ENCODE measurements at places on chromosomes 1 and 21.
A peak's percentile ranks its signal among the peaks of the same experiment; 100 is the strongest.

GRCh38 chr1:198620218-198620617 is 18.6 kb upstream of the PTPRC start:
- DNase-seq, result no peak

DNA sequence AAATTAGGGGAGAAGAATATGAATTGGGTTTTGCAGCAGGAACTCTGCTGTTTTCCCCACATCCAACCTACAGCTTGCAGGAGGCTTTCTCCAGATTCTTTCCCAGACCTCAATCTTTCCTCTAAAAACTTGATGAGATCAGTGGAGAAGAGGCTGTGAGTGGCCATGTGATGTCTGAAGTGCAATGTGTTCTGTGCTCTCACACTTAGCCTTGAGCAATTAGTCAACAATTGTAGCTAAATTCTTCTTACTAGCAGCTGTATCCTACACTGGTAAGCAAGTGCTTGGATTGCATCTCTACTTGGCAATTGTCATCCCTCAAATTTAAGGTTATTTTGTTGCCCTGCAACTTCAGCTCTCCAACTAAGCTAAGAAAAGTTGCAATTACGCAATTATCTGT is 807.3 kb upstream of the RGS18 start:
- DNase-seq, result no peak

DNA sequence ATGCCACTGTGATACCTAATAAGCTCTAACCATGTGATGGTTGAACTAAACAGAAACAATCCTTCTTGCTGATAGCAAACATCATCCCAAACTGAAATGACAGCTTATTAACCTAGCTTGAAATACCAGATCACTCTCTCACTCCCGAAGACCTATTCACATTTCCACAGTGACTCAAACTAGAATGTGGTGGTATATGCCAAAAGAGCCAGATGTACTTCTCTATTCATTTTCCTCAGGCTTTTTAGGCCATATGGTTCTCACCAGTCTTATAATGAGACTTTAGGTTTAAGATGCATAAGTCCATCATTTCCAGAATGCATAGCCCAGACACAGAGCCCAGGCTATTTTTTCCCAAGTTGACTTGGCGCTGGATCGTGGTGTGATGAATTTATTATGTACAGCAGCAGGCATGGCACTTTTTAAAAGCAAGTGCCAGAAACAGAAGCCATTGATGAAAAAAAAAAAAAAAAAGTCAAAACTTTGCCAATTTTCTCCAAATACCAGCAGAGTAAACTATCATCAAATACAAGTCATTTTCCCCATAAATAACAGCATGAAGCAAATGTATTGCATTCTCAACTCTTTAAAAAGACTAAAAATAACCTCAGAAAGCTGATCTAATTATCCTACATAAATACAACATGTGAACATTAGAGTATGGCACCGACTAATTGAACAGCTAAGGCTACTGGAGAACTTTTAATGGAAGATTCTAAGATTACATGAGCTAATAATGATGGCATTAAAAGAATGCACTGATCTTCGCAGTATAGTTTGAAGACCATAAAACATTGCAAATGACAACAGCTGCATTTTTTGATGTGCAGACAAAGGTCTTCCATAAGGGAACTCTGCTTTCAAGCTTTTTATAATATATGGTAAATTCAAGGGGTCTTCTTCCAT is 365.4 kb downstream of the LRRIQ3 start:
- no peak for DNase-seq

- DNase-seq, result no peak
Measured at GRCh38 chr21:44965251-44966022, 25.6 kb downstream of the SLX9 start.

DNA sequence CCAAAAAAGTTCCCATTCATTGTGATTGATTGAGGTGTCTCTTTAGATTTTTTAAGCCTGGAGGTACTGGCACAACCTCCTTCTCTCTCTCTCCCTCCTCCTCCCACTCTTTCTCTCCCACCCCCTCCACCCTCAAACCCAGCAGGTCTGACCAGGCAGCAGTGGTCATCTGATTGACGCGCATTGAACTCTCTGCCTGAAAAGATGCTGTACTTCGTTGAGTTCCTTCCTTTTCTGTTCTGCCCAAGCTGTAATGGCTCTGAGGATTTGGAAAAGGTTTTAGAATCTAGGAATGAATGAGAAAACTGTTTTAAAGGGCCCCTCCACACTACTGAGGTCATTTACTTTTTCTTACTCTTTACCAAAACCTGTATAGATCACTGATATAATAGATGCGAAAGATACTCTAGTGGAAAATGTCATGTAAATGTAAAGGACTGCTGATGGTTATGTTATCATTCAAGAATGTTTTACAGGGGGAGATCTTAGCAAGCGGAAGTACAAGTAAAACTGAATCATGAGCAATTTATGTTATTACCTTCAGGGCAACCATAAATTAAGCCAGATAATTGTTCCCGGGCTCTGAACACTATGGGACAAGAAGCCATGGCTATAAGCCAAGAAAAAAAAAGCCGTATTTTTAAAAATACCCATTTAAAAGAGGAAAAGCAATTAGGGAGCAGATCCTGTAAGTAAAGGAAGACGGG is 25.2 kb upstream of the DYRK1A start:
- DNase-seq, result no peak

DNA sequence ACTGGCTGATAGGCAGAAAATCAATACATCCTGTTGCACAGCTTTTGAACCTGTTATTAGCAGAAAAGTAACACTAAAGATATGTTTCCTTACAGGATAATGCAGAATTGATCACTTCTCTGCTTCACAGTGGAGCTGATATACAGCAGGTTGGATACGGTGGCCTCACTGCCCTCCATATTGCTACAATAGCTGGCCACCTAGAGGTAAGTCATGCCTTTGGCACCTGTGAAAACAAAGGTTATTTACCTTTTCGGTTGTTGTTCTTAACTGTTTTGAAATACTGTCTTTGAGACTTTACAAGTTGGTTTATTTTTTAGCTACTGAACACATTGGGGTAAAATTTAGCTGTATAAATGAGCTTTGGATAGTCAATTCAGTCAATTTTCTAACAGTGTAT is 36.3 kb downstream of the TNNI3K start:
- no peak for DNase-seq

GRCh38 chr1:71521655-71522264 is 440.9 kb upstream of the ZRANB2 start:
- peak; percentile 10 for DNase-seq

DNA sequence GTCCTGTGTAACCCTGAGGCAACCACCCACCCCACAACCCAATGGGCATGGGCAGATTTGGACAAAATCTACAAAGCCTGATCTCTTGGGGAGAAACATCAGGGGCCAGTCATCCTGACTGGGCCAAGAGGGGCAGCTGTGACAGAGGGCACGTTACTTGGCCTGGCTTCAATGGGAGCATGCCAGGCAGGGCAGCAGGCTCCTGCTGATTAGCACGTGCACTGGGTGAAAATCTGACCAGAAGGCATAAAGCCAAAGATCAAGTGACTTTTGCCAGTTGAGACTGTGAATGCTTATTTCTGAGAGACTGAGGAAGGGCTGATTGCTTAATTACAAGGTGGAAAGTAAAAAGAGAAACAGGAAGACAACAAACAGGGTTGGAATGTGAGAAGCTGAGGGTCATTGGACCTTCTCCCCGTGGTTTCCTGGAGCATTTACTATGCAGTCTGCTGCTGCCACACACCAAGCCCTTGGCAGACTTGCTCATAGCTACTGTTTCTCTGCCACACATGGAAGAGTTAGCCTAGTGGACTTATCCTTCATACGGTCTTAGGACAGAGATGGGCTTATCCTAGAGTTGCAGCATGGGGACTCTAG is 39.8 kb upstream of the TNR start:
- DNase-seq, result peak; percentile 61

DNA sequence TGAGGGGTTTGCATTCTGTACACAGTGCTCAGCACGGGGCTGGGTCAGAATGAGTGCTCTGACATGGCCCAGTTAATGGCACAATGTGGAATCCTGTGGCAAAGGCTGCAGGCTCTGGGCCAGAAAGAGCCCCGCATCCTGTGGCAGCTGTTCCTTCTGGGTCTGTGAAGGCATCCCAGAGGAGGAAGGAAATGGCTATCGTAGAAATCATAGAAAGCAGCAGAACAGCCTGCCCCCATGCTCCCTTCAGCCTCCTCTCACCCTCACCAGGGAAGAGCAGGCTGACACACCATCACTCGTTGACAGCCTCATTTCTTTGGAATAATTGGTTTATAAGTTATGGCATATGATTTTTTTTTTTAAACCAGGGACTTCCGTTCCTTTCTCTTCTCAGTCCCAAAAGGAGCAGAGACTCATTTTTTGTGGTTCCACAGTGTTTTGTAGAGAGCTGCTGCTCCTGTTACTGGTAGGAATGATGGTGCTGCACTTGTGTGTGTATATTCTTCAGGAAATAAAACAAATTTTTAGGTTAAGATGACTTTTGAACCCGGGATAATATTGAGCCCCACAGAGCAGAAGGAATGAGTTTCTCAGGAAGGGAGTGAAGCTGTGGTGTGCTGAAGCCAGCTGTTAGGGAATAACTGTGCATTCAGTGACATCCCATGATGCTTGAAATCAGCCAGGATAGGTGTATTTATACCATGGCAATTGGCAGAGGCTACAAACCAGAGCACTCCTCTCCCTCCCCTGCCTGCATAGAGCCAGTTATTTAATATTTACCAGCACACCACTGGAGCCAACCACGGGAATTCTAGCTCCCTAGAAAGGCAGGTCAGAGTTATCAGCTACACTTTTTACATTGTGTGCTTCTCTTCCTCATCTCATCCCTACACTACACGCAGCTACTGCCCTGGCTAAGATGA is 32.0 kb downstream of the PLXNA2 start:
- no peak for DNase-seq

DNA sequence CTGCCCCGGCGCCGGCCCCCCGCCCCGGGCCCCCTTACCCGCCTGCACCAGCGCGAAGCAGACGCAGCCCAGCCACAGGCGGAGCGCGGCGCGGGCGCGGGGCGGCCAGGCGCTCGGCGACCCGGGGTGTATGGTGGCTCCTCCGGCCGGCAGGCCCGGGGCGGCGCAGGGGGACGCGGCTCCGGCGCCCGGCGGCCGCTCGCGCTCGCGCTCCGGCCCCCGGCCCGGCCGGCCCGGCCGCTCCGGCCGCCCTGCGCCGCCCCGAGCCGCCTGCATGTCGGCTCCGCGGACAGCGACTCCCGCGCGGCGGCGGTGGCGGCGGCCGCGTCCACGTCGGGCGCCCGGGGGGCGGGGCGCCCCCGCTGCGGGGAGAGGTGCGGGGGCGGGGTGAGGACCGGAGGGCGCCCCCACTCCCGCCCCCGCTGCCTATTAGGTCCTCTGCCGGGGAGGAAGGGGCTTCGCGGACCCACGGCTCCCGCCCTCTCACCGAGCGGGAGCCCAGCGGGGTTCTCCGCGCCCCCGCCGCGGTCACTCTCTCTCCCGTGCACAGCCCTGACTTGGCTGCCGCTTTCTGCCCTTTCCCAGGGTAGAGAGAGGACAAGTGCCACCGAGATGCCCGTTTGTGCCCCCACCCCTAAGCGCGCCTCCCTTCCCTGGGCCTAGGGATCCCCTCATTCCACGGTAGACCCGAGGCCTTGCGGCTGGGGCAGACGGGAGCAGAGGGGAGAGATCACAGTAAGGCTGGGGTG is at the start of gene FNDC5:
Gene FNDC5 (minus strand): TSS at position 298 of the 749 bp plus-strand sequence.
- no peak for DNase-seq

- no peak for DNase-seq
Measured at GRCh38 chr1:22256213-22256512, 113.3 kb upstream of the WNT4 start.

DNA sequence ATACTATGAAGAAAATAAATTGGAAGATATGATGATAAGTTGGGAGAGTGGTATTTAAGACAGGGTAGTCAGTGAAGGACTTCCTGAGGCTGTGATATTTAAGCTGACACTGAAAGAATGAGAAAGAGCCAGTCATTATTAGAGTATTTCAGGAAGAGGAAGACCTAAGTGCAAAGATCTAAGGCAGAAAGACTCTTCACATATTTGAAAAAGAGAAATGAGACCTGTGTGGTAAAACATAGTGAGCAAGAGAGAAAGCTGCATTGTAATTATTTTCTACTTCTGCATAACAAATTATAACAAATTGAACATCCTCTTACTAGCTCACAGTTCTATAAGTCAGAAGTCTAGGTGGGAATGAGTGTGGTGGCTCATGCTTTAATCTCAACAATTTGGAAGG is 34.6 kb upstream of the DOCK7 start:
- no peak for DNase-seq

- DNase-seq, result no peak
Measured at GRCh38 chr1:196449460-196449859, 158.8 kb downstream of the KCNT2 start.

DNA sequence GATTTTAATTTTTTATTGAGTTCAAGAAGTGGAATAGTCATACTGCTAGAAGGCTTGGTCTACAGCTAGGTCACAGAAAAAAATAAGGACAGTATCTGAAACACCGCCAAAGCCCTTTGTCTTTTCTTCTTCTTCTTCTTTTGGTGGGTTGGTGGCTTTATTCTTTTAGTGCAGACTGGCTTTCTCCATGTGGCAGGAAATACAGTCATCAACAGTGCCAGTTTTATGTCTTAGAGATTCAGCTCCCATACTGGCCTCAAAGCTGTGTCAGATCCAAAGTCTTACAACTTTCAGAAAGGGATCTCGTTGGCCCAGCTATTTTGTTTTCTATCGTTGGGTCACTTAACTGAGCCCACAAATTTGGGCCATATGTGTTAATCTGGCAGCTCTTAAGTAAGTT is 58.2 kb downstream of the FNBP1L start:
- no peak for DNase-seq

- DNase-seq, result no peak
Measured at GRCh38 chr1:201461645-201462441, 7.1 kb downstream of the PHLDA3 start.

GRCh38 chr21:43785134-43785533 is 4.2 kb upstream of the RRP1 start:
- DNase-seq, result no peak

GRCh38 chr1:243748706-243749283 is 101.2 kb downstream of the AKT3 start:
- peak; percentile 64 for DNase-seq

DNA sequence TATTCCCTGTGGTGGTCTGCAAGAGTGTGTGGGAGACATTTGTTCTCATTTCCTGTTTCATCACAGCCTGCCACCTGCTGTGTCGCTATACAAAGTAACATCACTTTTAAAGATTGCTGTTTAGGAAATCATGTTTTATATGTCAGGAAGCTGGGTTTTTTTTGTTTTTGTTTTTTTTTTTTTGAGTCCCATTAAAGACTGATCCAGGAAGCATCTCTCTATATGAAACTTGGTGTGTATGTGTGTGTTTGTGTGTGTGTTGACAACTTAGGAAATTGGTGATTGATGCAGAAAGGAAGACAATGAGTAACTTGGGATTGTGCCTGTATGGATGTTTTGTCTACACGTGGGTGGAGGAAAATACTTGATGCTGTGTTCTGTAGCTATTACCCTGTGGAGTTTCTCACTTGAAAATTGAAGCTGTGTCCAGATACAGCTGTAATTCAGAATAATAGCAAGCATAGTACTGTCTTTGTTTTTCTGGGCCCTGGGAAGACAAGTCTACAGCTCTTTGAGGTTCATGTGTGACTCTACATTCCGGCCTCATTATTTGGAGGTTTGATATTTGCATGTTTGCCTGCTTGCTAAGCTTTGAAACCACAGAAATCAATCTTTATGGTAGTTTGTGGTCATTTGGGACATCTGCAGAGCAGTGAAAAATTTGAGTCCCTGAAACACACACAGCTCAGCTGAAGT is 47.9 kb downstream of the LAMC1 start:
- DNase-seq, result peak; percentile 90

- DNase-seq, result peak; percentile 85
Measured at GRCh38 chr1:67897270-67897949, 64.1 kb upstream of the GNG12 start.

All from pulmonary artery endothelial cell (primary cell).